Activated CD8-positive, alpha-beta T cell treated with anti-CD3 and anti-CD28 coated beads, Interleukin-2, amount 10 ng/mL, durations not matched to agents 7 days and 5 days (primary cell): ENCODE measurements at places on chromosomes 2 and 18.
A peak's percentile ranks its signal among the peaks of the same experiment; 100 is the strongest.

- H3K27me3 ChIP-seq: no peaks in the 10 kb centered on the region
- peaks cover 21% of the 10 kb centered on the region for H3K36me3 ChIP-seq
- no peak for DNase-seq
- H3K27ac ChIP-seq: peak overlapping the region; percentile 95
- peak overlapping the region; percentile 30 for H3K4me3 ChIP-seq
- H3K4me1 ChIP-seq: peaks cover 93% of the 10 kb centered on the region
Observed at GRCh38 chr2:196233021-196233804, 61.8 kb upstream of the STK17B start.

DNA sequence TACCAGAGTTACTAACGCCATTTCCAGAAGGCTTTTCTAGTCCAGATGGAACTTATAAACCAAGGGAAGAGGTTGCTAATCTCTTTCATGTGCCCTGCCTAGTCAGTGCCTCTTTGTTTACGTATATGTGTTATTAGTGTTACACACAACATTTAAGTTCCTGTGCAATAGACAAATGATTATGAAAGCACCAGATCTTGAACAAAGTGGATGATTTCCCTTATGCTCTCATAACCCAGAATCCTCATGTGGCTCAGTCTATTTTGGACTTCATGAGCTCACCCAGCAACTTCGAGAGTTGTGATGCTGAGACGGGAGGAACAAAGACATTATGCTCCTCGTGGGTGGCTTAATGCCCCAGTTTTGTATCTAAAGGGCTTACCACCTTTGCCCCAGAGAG lies 214.4 kb upstream of the SP5 start:
- H3K36me3 ChIP-seq: no peaks in the 10 kb centered on the region
- H3K27me3 ChIP-seq: peaks cover 37% of the 10 kb centered on the region
- H3K4me1 ChIP-seq: peaks cover 18% of the 10 kb centered on the region
- H3K4me3 ChIP-seq: no peak overlapping the region
- no peak overlapping the region for H3K27ac ChIP-seq
- DNase-seq: no peak

DNA sequence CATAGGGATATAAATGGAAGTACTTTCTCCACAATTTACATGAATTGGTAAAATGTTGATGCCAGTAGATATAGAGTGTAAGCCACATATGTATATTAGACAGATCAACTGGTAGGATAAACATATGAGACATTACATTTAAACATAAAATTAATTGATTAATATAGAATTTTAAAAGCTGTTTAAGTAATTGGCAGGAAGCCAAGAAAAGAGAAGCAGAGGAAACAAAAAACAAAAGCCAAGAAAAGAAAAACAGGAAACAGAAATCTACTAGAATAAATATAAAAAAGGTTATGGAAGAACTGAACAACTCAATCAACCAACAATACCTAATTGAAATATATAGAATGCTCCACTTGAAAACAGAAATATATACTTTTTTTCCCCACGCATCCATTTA lies 920.1 kb upstream of the TMEFF2 start:
- no peaks in the 10 kb centered on the region for H3K36me3 ChIP-seq
- DNase-seq: no peak
- no peak overlapping the region for H3K4me3 ChIP-seq
- no peaks in the 10 kb centered on the region for H3K27me3 ChIP-seq
- no peak overlapping the region for H3K27ac ChIP-seq
- H3K4me1 ChIP-seq: no peaks in the 10 kb centered on the region

DNA sequence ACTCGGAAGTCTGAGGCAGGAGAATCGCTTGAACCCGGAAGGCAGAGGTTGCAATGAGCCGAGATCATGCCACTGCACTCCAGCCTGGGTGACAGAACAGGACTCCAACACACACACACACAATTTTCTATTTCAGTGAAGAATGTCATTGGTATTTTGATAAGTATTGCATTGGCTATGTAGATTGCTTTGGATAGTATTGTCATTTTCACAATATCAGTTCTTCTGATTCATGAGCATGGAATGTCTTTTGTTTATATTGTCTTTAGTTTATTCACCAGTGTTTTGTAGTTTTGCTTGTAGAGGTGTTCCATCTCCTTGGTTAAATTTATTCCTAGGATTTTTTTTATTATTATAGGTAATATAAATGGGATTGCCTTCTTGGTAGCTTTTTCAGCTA lies 693.4 kb upstream of the SYT4 start:
- no peaks in the 10 kb centered on the region for H3K4me1 ChIP-seq
- no peaks in the 10 kb centered on the region for H3K36me3 ChIP-seq
- H3K27ac ChIP-seq: no peak overlapping the region
- no peak for DNase-seq

- peaks cover 2% of the 10 kb centered on the region for H3K27me3 ChIP-seq
- no peak overlapping the region for H3K4me3 ChIP-seq
- H3K4me1 ChIP-seq: no peaks in the 10 kb centered on the region
- H3K27ac ChIP-seq: no peak overlapping the region
Observed at GRCh38 chr2:225597911-225598310, 198.4 kb downstream of the NYAP2 start.

GRCh38 chr18:5318061-5318700 lies 22.7 kb upstream of the ZBTB14 start:
- H3K27me3 ChIP-seq: no peaks in the 10 kb centered on the region
- no peaks in the 10 kb centered on the region for H3K4me1 ChIP-seq
- H3K4me3 ChIP-seq: no peak overlapping the region
- no peak overlapping the region for H3K27ac ChIP-seq
- peaks cover 4% of the 10 kb centered on the region for H3K36me3 ChIP-seq

GRCh38 chr2:237322564-237322963 lies 91.4 kb downstream of the COL6A3 start:
- H3K4me3 ChIP-seq: no peak overlapping the region
- H3K27ac ChIP-seq: no peak overlapping the region

DNA sequence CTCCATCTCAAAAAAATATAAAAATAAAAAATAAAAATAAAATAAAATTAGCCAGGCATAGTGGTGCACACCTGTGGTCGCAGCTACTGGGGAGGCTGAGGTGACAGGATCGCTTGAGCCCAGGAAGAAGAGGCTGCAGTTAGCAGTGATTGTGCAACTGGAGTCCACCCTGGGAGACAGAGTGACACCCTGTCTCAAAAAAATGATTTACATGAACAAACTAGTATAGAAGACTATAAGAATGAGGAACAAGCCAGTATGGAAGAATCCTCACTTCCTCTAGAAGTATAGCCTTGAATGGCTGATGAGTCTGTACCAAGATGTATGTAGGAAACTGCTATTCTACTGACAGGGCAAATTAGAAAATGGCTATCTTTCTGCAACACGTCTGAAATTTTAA lies 10.9 kb downstream of the YES1 start:
- H3K4me1 ChIP-seq: peaks cover 62% of the 10 kb centered on the region
- H3K4me3 ChIP-seq: no peak overlapping the region
- H3K27ac ChIP-seq: no peak overlapping the region
- no peaks in the 10 kb centered on the region for H3K27me3 ChIP-seq
- no peak for DNase-seq
- H3K36me3 ChIP-seq: peaks cover 23% of the 10 kb centered on the region

DNA sequence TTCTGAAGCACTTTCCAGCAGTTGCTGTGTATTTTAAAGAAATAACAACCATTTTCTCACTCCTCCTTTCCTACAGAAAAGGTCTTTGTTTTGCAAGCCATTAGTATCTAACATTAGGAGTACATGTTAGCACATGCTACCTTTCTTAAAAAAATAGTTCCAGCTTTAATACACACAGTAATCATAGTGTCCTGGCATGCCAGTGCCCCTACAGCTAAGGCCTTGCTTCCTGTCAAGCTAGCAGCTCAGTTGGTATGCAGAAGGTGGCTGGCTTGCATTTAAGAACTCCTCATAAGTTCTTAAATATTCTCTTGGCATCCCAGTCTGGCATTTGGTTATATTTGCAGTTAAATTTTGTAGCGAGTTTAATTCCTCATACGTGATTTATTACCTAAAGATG lies 141.3 kb upstream of the IL1R2 start:
- no peaks in the 10 kb centered on the region for H3K27me3 ChIP-seq
- H3K36me3 ChIP-seq: peaks cover 39% of the 10 kb centered on the region
- H3K4me3 ChIP-seq: no peak overlapping the region
- no peak for DNase-seq

GRCh38 chr2:181268174-181268867 lies 188.9 kb upstream of the ITGA4 start:
- peaks cover 12% of the 10 kb centered on the region for H3K4me1 ChIP-seq
- no peaks in the 10 kb centered on the region for H3K27me3 ChIP-seq
- no peak for DNase-seq
- peaks cover 18% of the 10 kb centered on the region for H3K36me3 ChIP-seq

DNA sequence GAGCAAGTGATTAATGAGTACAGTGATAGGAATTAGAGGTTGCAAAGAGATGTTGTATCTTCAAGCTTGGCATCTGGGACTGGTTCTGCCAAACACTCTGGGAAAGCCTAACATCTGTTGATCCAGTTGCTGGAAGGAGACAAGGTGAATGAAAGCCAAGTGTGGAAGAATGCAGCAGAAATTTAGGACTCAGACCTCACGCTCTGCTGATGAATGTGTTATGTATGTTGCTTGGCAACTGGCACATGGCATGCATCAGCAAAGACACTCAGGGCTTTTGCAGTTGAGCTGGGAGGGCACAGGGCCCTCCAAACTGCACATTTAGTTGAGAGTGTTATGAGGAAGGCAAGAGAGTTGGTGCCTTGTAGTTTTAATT lies 105.5 kb downstream of the COLEC12 start:
- no peak for DNase-seq
- H3K27ac ChIP-seq: no peak overlapping the region
- H3K4me3 ChIP-seq: no peak overlapping the region
- H3K27me3 ChIP-seq: peaks cover 23% of the 10 kb centered on the region
- no peaks in the 10 kb centered on the region for H3K4me1 ChIP-seq

DNA sequence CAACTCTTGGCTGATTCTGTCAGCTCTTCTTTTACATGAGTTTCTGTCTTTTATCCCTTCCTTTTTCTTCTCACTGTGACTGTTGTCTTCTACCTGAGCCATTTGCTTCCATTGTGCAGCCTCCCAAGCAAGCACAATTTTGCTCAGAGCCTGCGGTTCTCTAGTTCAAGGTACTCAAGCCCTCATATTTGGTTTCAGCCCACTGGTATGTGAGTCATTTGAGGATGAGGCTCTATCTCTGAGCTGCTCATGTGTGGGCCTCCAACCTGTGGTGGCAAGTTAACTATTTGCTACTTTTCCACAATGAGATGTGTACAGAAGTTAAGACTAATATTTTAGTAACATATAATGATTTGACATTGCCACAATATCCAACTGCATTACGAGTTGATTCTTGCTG lies 183.0 kb downstream of the PHLPP1 start:
- H3K4me1 ChIP-seq: no peaks in the 10 kb centered on the region
- H3K4me3 ChIP-seq: no peak overlapping the region
- no peaks in the 10 kb centered on the region for H3K27me3 ChIP-seq
- H3K36me3 ChIP-seq: no peaks in the 10 kb centered on the region
- no peak for DNase-seq

- H3K27ac ChIP-seq: no peak overlapping the region
- DNase-seq: no peak
- no peaks in the 10 kb centered on the region for H3K27me3 ChIP-seq
- no peaks in the 10 kb centered on the region for H3K36me3 ChIP-seq
Observed at GRCh38 chr2:115294999-115295398, 852.6 kb downstream of the DPP10 start.
